ENCODE measurements at places on chromosomes 5 and 9.
A peak's percentile ranks its signal among the peaks of the same experiment; 100 is the strongest.

DNA sequence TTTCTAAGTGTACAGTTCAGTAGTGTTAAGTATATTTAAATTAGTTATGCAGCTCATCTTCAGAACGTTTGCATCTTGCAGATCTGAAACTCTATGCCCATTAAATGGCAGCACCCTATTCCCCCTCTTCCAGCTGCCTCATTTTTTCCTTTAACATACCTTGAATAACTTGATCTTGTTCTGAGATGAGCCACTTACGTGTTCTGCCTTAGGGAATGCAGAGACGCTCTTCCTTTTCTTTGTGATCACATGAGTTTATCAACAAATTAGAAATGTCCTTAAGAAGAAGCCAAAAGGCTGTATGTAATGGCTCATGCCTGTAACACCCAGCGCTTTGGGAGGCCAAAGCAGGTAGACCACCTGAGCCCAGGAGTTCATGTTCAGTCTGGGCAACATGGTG lies 57.6 kb downstream of the SLC46A2 start:
- DNase-seq, result no peak

GRCh38 chr9:122950263-122950662 lies 9.4 kb downstream of the RABGAP1 start:
- DNase-seq, result no peak

GRCh38 chr5:13932561-13932960 lies 11.9 kb downstream of the DNAH5 start:
- DNase-seq, result no peak

DNA sequence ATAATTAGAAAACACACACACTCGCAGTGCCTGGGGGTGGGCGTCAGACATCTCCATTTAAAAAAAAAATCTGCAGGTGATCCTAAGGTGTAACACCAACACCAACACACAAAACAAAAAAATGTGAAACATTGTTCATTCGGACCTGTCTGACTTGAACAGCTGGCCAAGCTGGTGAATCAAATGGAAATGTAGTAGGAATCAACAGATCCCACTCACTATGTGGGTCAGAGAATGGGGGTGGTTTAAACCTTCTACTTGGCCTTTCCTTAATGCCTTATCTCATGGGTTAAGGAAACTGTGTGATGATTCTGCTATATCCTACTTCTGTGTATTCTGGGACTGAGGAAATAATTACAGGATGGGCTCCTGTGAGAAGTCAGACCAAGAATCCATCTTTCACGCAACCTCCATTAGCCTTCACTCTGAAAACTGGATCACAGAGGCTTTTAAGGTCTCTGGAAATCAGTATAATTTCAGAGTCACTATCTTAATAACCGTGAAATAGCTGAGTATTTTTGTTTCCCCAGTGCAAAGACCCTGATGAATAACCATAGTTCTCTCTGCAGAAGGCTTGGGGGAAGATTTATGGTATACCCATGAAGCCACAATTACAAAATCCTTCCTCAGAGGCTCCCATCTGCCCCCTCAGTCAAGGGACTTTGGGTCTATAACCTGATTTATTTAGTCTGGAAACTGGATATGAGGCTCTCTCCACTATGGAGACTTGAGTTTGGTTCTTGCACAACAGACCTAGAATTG lies 17.2 kb upstream of the MCCC2 start:
- no peak for DNase-seq

- DNase-seq, result no peak
These were observed 76.4 kb downstream of the EHMT1 start for GRCh38 chr9:137694962-137695875.

GRCh38 chr9:85332487-85332886 lies 409.3 kb downstream of the AGTPBP1 start:
- DNase-seq, result no peak

DNA sequence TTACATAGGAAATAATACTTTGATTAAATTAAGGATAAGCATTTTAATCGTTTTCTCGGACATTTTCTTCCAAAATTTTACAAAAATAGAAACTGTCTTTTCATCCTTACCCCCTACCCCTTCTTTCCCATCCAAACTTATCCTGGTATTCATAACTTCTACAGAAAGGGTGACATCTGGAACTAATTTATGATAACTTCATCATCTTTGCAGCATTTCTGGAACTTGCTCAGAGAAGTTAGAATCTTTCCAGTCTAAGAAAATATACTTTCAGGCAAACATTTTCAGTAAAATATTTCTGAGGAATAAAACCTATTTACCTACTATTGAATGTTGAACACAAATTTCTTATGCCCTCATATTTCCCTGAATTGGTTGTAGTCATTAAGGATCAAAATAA lies 309.0 kb downstream of the MAN2A1 start:
- no peak for DNase-seq

GRCh38 chr9:111940697-111941096 lies 44.1 kb downstream of the UGCG start:
- no peak for DNase-seq

DNA sequence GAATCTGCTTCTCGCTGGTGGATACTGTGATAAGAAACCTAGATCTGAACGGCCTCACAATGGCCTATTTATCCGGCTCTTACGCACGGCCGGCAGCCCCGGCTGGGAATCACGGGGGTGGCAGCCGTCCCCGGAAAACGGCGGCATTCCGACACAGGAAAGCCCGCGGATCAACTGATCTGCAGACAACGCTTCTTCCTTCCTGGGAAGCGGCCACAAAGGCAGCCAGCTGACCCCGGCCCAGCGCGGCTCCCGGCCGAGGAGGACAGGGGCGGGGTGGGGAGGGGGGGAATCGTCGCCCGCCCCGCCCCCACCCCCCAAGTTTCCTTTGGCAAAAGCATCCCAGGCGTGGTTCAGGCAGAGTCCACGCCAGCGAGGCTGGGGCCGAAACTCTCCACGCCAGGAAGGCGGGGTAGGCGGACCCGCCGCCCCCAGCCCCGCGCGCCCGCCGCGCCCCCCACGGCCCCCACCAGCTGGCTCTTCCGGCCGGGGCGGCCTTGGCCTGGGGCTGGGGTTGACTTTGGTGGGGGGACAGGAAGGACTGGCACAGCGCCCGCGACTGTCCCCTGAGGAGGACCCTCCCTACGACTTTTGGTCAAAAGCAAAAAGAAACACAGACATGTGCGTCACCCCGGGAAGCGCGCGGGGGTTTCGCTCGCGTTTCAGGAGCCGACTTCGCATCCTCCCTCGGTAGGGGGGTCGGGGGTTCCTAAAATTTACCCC lies 247.7 kb upstream of the ANKRD55 start:
- peak; percentile 28 for DNase-seq

DNA sequence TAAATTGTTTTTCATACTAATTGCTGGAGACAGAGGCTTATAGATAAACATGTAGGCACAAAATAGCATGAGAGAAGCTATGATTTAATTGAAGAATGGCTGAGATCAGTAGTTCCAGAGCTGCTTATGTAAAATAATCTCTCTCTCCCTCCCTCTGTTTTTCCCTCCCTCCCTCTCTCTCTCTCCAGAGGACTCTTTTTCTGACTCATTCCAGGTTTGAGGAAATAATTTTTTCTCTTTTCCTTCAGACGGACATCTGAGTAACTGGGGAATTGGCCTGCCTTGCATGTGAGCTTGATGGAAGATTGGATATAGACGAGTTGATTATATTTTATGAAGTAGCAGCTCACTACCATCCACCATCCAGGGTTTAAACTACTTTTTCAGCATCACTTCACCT lies 35.5 kb downstream of the KCTD16 start:
- DNase-seq, result no peak

DNA sequence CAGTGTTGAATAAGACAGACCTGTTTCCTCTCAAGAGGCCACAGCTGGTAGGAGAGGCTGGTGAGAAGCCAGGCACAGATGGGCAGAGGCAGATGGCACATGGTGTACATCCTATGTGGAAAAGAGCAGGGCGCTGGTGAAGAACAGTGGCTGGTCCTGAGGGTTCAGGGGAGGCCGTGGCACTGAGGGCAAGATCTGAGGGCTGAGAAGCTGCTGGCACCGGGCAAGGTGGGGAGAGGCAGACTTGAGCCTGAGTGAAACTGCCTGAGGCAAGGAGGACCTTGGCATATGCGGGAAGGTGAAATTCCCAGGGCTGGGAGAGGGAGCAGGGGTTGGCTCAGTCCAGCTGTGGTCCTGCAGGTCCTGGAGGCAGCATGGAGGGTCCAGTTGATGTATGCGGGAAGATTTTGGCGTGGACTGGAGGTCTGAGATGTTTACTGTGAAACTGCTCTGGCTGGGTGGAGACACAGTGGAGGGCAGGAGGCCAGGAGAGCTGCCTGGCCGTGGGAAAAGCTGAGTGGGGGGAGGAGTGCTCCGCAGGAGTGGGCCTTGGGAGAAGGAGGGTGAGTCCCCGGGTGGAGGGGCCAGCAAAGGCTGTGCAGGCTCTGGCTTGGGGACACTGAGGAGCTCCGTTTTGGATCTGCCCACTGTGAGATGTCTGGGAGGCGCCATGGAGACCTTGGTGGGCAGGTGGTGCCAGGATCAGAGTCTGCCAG lies 2.6 kb downstream of the MAN1B1 start:
- no peak for DNase-seq

DNA sequence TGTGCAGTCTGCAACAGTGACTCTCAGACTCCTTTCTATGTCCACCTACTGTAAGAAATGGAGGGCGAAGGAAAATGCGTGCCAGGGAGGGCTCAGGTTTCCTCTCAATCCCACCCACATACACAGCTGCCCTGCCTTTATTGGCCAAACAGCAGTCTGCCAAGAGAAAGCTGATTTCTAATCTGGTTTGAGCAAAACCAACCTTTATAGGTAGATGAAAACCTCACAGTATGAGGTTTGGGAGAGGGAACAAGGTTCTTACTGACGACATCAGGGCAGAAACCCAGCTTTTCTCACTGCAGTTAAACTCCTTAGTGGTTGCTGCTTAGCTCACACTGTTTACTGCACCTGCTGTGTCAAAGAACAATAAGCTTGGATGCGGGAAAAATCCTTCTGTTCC lies 152.3 kb upstream of the KLF9 start:
- no peak for DNase-seq
